Mesothelial cell of epicardium (in vitro differentiated cells): ENCODE measurements at places on chromosomes 6 and 20. TPM values are rescaled to one million over a fixed set of nuclear protein-coding genes. Genes with fewer than 3 reads are reported as not detected.

The VNN1 gene
- total RNA-seq, result not detected in 3 replicates

- peaks cover 7% of the 10 kb centered on the region for H3K27me3 ChIP-seq
- no peak overlapping the region for H3K27ac ChIP-seq
- no peaks in the 10 kb centered on the region for H3K36me3 ChIP-seq
- H3K4me1 ChIP-seq, result peaks cover 14% of the 10 kb centered on the region
- no peak overlapping the region for H3K4me3 ChIP-seq
These were observed 4.1 kb upstream of the KCNK5 start for GRCh38 chr6:39233333-39233732.

DNA sequence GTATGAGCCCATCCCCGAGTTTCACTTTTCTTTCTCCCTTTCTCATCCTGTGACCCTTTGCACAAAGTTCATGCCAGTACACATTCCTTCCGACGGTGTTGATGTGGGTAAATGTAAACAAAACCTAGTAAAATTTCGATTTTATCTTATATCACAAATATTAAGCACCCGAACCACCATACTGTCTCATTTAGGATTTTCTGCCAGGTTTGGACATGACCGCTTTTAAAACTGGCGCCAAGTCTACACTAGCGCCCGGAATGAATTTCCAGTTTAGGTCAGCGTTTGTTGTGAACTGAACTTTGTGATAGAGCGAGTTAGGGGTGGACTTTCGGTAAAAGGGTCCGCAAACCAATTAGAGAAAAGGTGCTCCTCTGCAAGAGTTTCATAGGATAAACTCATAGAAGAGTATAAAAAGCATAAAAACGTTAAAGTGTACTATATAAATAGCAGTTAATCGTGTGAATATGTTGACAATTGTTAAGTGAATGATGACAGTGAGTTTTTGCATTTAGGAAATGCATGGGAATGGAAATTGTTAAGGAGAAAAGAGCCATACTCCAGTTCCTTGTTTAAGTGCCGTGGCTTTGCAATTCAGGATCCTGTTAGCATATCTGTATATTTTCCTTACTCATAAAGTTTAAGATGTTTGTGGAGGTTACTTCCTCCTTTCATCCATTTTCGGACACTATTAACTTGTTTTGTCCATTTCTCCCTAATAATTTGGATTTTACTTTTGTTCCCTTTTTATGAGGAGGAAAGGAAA, 937 bp downstream of the AKAP7 start:
- DNase-seq, result no peak
- peaks cover 18% of the 10 kb centered on the region for H3K4me1 ChIP-seq
- H3K36me3 ChIP-seq, result peaks cover 6% of the 10 kb centered on the region
- no peaks in the 10 kb centered on the region for H3K27me3 ChIP-seq
- H3K27ac ChIP-seq, result peak overlapping the region; percentile 97

- H3K4me3 ChIP-seq, result no peak overlapping the region
- H3K27me3 ChIP-seq, result no peaks in the 10 kb centered on the region
- DNase-seq, result no peak
- H3K36me3 ChIP-seq, result peaks cover 5% of the 10 kb centered on the region
- no peaks in the 10 kb centered on the region for H3K4me1 ChIP-seq
- H3K27ac ChIP-seq, result no peak overlapping the region
These were observed 32.4 kb downstream of the THBS2 start for GRCh38 chr6:169221264-169221663.

- H3K4me3 ChIP-seq, result no peak overlapping the region
- H3K36me3 ChIP-seq, result no peaks in the 10 kb centered on the region
- H3K27ac ChIP-seq, result no peak overlapping the region
- DNase-seq, result no peak
- H3K27me3 ChIP-seq, result no peaks in the 10 kb centered on the region
- H3K4me1 ChIP-seq, result peaks cover 9% of the 10 kb centered on the region
These were observed 343.6 kb downstream of the FRK start for GRCh38 chr6:115717062-115717461.

DNA sequence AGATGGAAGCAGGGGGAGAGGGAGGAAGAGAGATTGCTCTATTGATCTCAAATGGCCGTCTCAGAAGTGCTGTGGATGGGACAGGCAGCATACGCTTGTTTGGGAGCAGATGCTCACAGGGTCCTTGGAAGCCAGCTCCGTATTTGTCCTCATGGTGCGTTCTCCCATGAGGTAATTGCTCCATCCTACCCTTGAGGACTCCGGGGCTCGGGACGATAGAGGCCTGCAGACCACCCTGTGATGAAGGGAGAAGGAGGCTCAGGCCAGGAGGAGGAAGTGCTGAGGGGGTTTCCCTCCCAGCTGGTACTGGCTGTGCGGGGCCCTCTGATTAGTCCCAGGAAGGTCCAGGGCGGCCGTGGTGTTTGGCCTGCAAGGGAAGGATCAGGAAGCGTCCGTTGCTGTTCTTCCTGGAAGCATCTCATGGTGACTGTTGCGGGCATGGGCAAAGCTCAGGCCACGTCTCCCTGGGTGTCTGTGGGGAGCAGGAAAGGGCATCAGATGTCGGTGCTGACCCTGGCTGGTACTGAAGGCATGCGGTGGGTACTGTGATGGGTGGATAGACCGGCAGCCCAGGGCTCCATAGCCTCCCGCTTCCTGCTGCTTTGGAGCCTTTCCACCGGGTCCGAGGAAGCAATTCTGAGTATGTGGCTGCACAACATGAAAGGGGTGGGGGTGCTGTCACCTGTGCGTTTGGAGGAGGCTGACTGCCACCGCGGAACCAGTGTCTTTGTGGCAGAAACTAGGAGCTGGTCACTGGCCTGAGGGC, 158.3 kb downstream of the SYCP2 start:
- H3K4me1 ChIP-seq, result no peaks in the 10 kb centered on the region
- no peak overlapping the region for H3K4me3 ChIP-seq
- no peak overlapping the region for H3K27ac ChIP-seq

The LY6G6F gene
- total RNA-seq, result not detected in 3 replicates

The TUBB1 gene
- not detected in 3 replicates for total RNA-seq

GRCh38 chr6:40499215-40499614, 87.9 kb downstream of the LRFN2 start:
- H3K36me3 ChIP-seq, result no peaks in the 10 kb centered on the region
- no peak overlapping the region for H3K4me3 ChIP-seq
- H3K27me3 ChIP-seq, result peaks cover 36% of the 10 kb centered on the region
- no peak for DNase-seq
- H3K27ac ChIP-seq, result no peak overlapping the region

- peaks cover 2% of the 10 kb centered on the region for H3K36me3 ChIP-seq
- peaks cover 3% of the 10 kb centered on the region for H3K4me1 ChIP-seq
- no peak overlapping the region for H3K4me3 ChIP-seq
- H3K27me3 ChIP-seq, result no peaks in the 10 kb centered on the region
These were observed 359.1 kb downstream of the QKI start for GRCh38 chr6:163773646-163774045.

DNA sequence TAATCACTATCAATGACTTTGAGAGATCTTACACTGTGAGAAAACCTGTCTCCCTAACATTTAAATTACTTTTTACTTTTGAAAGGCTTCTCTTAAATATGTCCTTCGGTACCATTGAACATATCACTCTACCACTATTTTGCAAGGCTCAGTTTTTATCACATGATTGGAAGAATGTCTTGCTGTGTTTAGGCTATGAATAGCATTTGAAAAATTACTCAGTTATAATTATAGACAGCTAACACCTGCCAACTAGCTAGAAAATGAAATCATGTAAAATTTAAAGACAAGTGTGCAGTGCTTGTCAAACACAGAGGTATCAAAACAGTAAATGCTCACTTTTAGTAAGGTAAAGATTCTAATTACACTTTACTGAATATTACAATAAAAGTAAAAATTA, 11.0 kb downstream of the SESN1 start:
- H3K4me3 ChIP-seq, result no peak overlapping the region
- no peak overlapping the region for H3K27ac ChIP-seq
- no peak for DNase-seq
- H3K27me3 ChIP-seq, result no peaks in the 10 kb centered on the region
- H3K4me1 ChIP-seq, result no peaks in the 10 kb centered on the region

DNA sequence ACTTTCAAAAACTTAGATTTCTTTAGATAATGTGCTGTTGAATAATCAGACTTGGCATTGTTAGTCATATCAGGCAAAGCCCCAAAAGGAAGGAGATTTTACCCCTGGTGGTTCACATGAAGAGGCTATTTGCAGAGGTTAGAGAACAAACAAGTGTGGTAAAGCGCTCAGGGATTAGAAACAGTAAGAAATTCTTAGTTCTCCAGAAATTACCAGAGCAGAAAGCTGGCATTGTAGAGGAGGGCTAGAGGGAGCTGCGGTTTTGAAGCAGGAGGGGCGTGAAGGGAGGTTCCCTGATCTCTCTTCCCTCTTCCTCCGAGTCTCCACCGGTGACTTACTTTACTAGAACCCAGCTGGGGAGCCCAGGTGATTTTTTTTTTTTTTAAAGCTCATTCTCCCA, 10.2 kb downstream of the MYO6 start:
- H3K36me3 ChIP-seq, result peaks cover 9% of the 10 kb centered on the region
- H3K4me3 ChIP-seq, result no peak overlapping the region
- peaks cover 22% of the 10 kb centered on the region for H3K4me1 ChIP-seq
- DNase-seq, result no peak
- no peak overlapping the region for H3K27ac ChIP-seq

The LY6G6D gene
- 0.67 to 1.8 TPM (median 0.82 TPM) in 3 replicates for total RNA-seq

The CLPSL1 gene
- total RNA-seq, result 0.40 TPM in 1 of 3 replicates, not detected in the others

The IER3 gene
- total RNA-seq, result 131 to 136 TPM (median 134 TPM) in 3 replicates

The TMC2 gene
- 0.07 to 0.11 TPM (median 0.09 TPM) in 3 replicates for total RNA-seq

DNA sequence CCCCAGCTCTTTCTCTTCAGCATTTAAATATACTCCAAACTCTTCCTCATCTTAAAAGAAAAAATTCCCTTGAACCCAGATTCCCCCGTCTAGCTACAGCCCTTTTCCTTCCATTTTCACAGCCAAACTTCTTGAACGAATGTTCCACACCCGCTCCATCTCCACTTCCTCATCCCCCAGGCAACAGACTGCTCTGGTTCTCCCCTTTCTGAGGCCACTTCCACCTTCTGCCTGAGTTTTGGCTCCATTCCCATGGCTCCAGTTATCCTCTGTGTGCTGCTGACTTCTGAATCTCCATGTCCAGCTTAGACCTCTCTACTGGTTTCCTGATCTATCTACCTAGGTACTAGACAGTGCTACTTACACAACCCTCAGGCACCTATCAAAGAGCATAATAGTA, 106.4 kb downstream of the RALGAPA2 start:
- no peaks in the 10 kb centered on the region for H3K4me1 ChIP-seq
- no peak overlapping the region for H3K4me3 ChIP-seq
- H3K27me3 ChIP-seq, result no peaks in the 10 kb centered on the region
- H3K27ac ChIP-seq, result no peak overlapping the region
- H3K36me3 ChIP-seq, result peaks cover 27% of the 10 kb centered on the region

The NKAIN4 gene
- total RNA-seq, result 16.1 to 18.4 TPM (median 16.8 TPM) in 3 replicates

The TUBE1 gene
- 19.0 to 20.7 TPM (median 19.6 TPM) in 3 replicates for total RNA-seq

GRCh38 chr20:7820897-7821296, 119.4 kb downstream of the HAO1 start:
- no peaks in the 10 kb centered on the region for H3K36me3 ChIP-seq
- H3K4me3 ChIP-seq, result no peak overlapping the region
- no peak for DNase-seq
- no peaks in the 10 kb centered on the region for H3K4me1 ChIP-seq
- H3K27ac ChIP-seq, result no peak overlapping the region

The BMP6 gene
- total RNA-seq, result 3.5 to 4.2 TPM (median 3.6 TPM) in 3 replicates

The GNMT gene
- total RNA-seq, result 1.2 to 1.7 TPM (median 1.4 TPM) in 3 replicates

The GABBR1 gene
- total RNA-seq, result 130 to 138 TPM (median 134 TPM) in 3 replicates

- H3K27ac ChIP-seq, result no peak overlapping the region
- DNase-seq, result no peak
- H3K27me3 ChIP-seq, result peaks cover 90% of the 10 kb centered on the region
- H3K4me3 ChIP-seq, result peak overlapping the region; percentile 58
These were observed 1.9 kb downstream of the RNF39 start for GRCh38 chr6:30073489-30074235.

GRCh38 chr20:58808271-58809046, 42.2 kb downstream of the GNAS-AS1 start:
- no peak overlapping the region for H3K27ac ChIP-seq
- no peak for DNase-seq
- peaks cover 4% of the 10 kb centered on the region for H3K4me1 ChIP-seq
- H3K36me3 ChIP-seq, result no peaks in the 10 kb centered on the region

GRCh38 chr6:166424431-166424830, 41.7 kb upstream of the MPC1 start:
- H3K4me1 ChIP-seq, result peaks cover 6% of the 10 kb centered on the region
- H3K27me3 ChIP-seq, result no peaks in the 10 kb centered on the region
- peaks cover 4% of the 10 kb centered on the region for H3K36me3 ChIP-seq
- DNase-seq, result no peak
- no peak overlapping the region for H3K27ac ChIP-seq

DNA sequence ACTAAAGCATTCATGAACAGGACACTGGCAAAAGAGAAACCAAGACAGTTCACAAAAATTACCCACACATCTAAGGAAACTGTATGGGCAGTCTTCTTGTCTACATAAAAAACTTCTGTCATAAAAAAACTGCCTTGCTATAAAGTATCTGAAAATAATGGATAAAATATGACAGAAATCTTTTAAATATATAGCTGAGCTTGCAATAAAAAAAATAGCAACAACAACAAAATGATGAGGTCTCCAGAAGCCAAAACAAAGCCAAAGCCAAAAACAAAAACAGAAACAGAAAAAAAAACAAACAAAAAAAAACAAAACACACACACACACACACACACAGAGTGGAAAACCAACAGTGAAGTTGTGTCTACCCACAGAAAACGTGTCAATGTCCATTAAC, 14.8 kb downstream of the LY86 start:
- DNase-seq, result no peak
- H3K4me3 ChIP-seq, result no peak overlapping the region
- H3K27me3 ChIP-seq, result no peaks in the 10 kb centered on the region

GRCh38 chr6:33297406-33297955, 1.3 kb downstream of the RGL2 start:
- DNase-seq, result peak; percentile 61
- peak overlapping the region; percentile 99 for H3K4me3 ChIP-seq
- H3K27ac ChIP-seq, result peak overlapping the region; percentile 97
- H3K4me1 ChIP-seq, result peaks cover 22% of the 10 kb centered on the region
- no peaks in the 10 kb centered on the region for H3K27me3 ChIP-seq
- H3K36me3 ChIP-seq, result no peaks in the 10 kb centered on the region

- peaks cover 35% of the 10 kb centered on the region for H3K4me1 ChIP-seq
- H3K27ac ChIP-seq, result peak overlapping the region; percentile 87
- DNase-seq, result peak; percentile 49
- H3K4me3 ChIP-seq, result no peak overlapping the region
- no peaks in the 10 kb centered on the region for H3K27me3 ChIP-seq
These were observed 2.8 kb upstream of the PHF20 start for GRCh38 chr20:35768731-35769664.

DNA sequence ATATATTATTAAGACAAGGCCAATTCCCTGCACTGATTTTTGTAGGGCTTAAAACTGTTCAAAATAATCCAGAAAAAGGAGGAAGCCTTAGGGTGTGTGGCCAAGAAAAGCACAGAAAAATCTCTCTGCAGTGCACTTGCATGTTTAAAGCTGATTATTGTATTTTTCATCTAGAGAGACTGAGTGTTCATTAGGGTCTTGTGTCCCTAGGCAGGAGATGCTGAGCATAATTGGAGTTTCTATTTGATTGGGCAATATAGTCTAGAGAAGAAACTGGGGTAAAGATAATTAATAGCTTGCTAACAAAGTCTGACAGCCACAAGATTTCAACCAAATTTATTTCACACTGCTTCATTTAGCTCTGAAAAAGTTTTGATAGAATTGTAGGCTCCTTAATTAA, 2.4 kb downstream of the FLRT3 start:
- H3K4me1 ChIP-seq, result peaks cover 32% of the 10 kb centered on the region
- H3K36me3 ChIP-seq, result no peaks in the 10 kb centered on the region
- H3K27me3 ChIP-seq, result no peaks in the 10 kb centered on the region
